GM23248 (cell line): ENCODE measurements at places on chromosomes 2 and 18. TPM values are rescaled to one million over a fixed set of nuclear protein-coding genes. Genes with fewer than 3 reads are reported as not detected.

SPEG gene
- 6.8 and 9.4 TPM in 2 replicates for polyA plus RNA-seq

DNA sequence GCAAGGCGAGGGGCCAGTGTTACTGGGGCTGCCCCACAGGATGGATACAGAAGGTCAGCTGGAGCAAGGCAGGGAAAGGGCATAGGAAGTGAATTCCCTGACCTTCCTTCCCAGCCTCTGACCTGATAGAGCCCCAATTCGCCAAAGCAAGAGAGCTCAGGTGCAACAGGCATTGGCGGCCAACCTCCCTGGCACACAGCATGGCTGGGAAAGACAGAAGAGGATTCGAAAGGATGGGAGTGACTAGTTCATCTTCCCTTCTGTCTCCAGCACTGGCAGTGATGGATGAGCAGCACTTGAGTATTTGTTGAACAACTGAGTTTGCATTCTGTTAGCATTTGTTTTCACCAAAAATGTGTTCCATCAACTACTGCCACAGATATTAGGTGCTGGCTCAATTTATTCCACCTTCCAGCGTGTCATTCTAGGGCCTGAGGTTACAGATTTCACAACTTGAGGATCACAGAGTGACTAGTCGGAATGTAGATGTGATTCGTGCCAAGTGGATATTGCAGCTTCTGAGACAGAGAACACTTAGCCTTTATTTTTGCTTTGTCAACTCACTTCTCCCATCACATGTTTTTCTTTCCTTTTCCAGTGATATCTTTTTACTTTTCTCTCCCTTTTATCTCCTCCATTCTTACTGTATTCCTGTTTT lies 6.2 kb downstream of the COPS8 start:
- DNase-seq: peak; percentile 92

- peak; percentile 94 for DNase-seq
Measured at GRCh38 chr2:201798252-201798913, 8.0 kb upstream of the CDK15 start.

- DNase-seq: peak; percentile 96
Measured at GRCh38 chr18:63444580-63444979, 22.3 kb upstream of the VPS4B start.

DNA sequence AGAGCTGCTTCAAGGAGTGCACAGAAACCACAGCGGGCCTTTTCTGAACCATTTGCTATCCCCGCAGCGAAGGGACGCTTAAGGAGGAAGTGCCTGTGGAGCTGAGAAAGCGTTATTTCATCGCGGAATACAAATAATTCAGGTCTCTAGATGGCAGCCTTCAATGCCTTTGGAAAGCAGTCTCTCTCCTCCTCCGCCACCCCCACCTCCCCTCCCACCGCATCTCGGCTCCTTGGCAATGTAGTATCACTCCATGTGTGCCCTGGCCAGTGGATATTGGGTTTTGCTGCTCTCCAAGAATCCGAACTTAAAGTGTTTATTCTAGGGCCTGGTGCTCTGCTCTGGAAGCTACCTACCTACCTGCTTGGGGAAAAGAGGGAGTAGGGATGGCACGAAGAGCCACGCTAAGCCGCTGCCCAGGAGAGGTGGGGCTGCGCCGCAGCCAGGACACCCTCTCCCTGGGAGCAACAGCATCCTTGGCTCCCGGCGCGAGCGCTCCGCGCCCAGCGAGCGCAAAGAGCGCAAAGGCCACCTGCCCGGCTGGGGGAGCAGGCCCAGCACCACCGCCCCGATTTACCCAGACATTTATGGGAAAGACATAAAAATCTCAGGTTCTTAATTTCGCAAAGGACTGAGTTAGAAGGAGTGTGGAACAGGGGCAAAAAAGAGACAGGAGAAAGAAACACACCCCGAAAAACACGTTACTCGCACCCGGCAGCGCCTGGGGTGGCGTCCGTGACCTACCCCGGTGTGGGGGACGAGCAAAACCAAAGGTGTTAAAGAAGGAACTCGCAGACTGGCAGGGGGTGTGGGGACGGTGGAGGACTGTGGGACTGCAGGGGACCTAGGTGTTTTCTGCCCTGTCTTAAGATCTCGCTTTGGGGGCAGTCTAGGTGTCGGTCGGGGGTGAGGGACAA lies 1.0 kb downstream of the SPHKAP start:
- peak; percentile 20 for DNase-seq

SERPINB10 gene
- polyA plus RNA-seq: not detected in 2 replicates

GBX2 gene
- polyA plus RNA-seq: not detected in 2 replicates

GRCh38 chr2:223095207-223095606 lies 43.2 kb downstream of the KCNE4 start:
- no peak for DNase-seq

- peak; percentile 79 for DNase-seq
Measured at GRCh38 chr2:10993001-10993481, 81.3 kb downstream of the KCNF1 start.

GRCh38 chr2:57460396-57461276 lies 586.0 kb upstream of the VRK2 start:
- DNase-seq: no peak

CELF4 gene
- 0.24 TPM in 1 of 2 replicates, not detected in the other for polyA plus RNA-seq

DNA sequence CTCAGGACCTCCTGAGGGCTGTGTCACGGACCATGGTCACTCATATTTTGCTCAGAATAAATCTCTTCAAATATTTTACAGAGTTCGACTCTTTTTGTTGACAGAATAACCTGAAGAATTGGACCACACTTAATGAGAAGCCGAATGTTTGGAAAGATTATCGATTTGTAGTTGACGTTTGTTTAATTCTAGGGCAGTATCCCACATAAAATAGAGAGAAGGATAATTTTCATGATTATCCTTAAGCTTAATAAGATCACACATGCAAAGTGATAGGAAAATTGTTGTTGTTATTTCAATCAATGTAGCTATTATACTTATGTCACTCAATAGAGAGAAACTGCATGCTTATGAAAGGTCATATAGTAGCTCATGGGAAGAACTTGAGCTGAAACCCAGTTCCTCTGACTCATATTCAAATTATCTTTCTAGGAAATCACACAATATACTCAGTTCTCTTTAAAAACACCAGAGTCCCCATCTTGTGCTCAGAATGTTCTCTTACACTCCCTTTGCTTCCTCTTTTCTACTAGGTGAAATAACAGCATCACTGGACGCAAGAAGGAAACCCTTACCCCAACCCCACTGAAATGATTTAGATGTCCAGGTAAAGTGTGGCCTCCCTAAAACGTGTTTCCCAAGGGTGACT lies 982.1 kb downstream of the TSN start:
- DNase-seq: peak; percentile 15

ERICH2 gene
- polyA plus RNA-seq: not detected in 2 replicates

DNA sequence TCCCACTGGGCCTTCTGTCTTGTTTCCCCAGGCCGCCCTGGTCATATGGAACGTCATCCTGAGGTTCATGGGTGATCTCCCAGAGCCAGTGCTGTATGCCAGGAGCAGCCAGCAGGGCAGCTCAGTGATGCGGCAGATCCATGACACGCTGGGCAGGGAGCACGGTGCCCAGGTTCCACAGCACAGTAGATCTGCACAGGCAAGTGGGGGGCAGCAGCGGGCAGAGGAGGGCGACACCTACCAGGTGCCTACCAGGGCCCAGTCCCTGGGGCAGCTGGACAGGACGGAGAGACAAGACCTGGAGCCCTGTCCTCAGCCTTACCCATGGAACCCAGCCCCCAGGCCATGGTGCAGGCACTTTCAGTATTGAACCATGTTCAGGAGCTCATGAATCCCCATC lies 36.1 kb upstream of the GPR17 start:
- DNase-seq: no peak

DNA sequence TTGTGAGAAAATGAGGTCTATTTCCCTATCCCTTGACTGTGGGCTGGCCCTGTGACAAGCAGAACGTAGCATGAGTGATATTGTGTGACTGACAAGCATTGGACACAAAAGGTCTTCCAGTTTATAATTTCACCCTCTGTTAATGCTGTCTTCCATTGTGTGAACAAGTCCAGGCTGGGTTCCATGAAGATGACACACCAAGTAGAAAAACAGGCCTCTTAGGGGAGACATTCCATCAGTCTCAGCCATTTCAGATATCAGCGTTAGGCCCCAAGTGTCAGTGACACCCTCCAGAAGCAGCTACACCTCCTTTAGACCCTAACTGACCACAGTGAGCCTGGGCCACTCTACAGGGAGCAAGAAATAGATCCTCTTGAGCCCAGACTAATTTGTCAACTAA lies 511.3 kb downstream of the FBXO15 start:
- peak; percentile 7 for DNase-seq

- DNase-seq: peak; percentile 83
Measured at GRCh38 chr2:42663106-42663780, 94.8 kb downstream of the MTA3 start.

DNA sequence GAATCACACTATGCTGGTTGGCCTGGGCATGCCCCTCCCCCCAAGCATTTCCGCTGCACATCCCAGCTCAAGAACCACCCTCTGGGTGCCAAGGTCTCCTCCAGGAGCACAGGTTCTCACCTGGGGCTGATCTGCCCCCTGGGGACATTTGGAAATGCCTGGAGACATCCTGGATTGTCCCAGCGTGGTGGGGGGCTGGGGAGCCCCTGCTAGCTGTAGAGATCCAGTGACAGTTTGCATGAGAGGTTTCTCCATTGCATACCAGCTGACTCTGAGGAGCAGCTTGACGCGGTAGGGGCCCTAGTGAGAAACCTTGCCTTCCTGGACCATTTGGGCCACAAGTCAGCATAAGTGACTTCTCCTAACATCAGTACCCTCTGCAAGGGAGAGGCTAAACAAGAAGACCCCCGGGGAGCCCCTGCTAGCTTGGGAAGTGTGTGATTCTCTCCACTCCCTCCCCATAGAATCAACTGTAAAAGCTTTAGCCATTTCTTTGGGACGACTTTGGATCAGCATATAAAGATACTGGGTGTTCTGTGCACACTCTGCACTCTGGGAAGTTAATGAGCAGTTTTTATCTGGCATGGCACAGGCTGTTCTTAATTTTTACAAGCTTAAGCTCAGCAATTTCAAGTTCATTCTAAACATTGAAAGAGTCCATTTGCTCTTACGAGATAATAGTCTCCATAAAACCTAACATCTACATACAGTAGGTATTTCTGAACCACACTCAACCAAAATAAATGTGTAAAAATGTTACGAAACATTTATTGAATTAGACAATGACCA lies 94.1 kb downstream of the GBX2 start:
- no peak for DNase-seq

DNA sequence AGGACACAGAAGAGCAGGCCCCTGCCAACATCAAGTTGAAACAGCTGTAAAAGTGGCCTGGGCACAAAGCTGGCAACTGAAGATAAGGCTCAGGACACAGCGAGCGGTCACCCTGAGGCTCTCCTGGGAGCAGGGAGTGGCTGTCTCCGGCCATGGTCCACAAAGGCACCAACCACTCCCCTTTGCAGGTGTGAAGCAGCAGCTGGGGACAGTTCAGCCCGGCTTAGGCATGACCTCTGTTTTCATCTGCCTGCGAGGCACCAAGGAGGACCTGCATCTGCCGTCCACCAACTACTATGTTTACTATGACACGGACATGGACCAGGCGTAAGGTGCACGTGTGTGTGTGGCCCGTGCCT lies 12.9 kb downstream of the TGOLN2 start:
- DNase-seq: no peak

MC4R gene
- 0.14 and 0.33 TPM in 2 replicates for polyA plus RNA-seq

DNA sequence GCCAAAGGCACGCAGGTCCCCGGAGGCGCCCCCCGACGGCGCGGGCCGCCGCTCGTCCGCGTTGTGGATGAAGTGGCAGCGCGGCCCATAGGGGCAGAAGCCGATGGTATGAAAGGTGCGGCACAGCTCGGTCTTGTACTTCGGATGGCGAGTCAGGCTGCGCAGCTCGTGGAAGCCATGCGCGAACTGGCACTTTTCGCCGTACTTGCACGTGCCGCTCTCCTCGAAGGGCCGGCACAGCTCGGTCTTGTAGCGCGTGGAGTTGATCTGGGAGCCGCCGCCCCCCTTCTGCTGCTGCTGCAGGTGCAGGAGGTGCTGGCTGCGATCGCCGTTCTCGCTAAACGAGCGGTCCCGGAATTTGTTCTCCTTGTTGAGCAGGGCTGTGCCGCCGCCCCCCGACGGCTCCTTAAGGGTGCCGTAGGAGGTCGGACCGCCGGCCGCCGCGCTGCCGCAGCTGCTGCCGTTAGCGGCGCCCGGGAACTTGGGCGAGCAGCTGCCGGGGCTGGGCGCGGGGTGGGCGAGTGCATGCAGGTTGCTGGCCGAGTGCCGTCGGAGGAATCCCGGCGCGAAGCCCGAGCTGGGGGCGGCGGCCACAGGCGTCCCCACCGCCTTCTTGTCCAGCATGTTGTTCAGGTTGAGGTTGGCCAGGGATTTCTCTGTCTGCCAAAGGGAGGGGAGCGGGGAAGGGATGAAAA lies 1.2 kb downstream of the ZFP36L2 start:
- peak; percentile 82 for DNase-seq

DNA sequence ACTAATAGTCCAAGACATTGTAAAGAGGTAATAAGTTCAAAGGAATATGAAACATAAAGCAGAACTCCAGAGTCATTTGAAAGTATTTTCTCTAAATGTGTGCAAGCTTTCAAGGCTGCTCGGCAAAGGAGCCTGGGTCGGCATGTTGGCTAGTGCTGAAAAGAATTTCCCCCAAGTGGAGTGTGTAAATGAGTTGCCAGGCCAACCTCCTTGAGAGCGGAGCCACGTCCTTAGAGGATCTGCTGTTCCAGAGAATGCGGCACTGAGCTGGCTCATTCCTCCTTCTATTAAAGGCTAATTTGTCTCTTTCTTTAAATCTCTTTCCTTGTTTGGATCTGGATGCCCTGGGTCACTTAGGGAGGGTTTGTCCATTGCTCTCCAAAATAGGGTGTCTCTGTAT lies 127.5 kb downstream of the RDH14 start:
- peak; percentile 25 for DNase-seq

LOXHD1 gene
- polyA plus RNA-seq: not detected in 2 replicates

DNA sequence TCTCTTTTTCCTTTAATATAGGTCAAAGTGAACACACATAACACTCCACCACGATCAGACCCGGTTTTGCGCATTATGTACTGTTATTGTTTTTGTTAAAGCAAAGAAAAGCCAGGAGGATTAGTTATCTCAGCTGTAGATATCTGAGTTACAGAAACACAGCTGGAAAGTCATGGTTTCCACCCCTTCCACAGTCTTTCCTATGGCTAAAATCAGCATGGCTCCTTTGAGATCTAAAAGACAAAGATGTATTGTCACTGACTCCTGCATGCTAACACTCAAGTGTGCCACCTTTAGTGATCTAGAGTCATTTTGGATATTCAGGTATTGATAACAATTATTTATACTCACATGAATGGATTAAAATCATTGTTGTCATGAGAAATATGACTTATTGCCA lies 260.0 kb downstream of the FIGN start:
- no peak for DNase-seq

DNA sequence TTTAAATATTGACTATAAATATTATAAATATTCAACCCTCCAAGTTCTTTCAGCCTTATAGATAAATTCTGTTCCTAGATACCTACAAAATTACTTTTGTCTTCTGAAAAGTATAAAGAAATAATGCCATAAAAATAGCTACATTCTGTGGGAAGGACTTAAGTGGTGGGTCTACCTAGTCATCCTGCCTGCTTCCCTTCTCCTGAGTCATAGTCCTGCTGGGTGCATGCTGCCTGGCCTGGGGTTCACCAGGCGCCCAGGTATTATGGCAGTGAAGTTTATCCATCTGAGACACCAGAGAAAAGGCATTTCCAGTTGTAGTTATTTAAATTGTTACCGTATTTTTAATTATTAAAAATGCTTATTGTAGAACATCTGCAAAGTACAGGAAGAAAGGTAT lies 167.5 kb downstream of the SLC39A10 start:
- DNase-seq: peak; percentile 17

POLR1A gene
- 7.3 and 8.9 TPM in 2 replicates for polyA plus RNA-seq

GRCh38 chr2:144467502-144468137 lies 52.3 kb downstream of the ZEB2 start:
- DNase-seq: no peak

- DNase-seq: no peak
Measured at GRCh38 chr18:12492907-12493306, 85.2 kb downstream of the PRELID3A start.

CFC1 gene
- polyA plus RNA-seq: not detected in 2 replicates

- peak; percentile 96 for DNase-seq
Measured at GRCh38 chr2:8598295-8599165, 83.3 kb upstream of the ID2 start.
